Skeletal muscle tissue (tissue), 5 donors: ENCODE measurements at places on chromosomes 4 and X. TPM values are rescaled to one million over a fixed set of nuclear protein-coding genes. Genes with fewer than 3 reads are reported as not detected.

The ZNF711 gene
- 15.7 TPM for total RNA-seq

The DGAT2L6 gene
- total RNA-seq: not detected

The SMR3B gene
- not detected for total RNA-seq

The TBC1D1 gene
- 54.3 TPM for total RNA-seq
